ENCODE measurements at places on chromosomes 1 and 21. TPM values are rescaled to one million over a fixed set of nuclear protein-coding genes. Genes with fewer than 3 reads are reported as not detected.

Gene ITLN2
- total RNA-seq: not detected

Gene SH2D5
- 26.9 TPM for total RNA-seq

Gene OLIG2
- not detected for total RNA-seq

- no peak for DNase-seq
Observed at GRCh38 chr1:32438136-32438535, 26.7 kb upstream of the ZBTB8B start.

GRCh38 chr1:199843861-199844260, 183.6 kb upstream of the NR5A2 start:
- DNase-seq: no peak

- no peak for DNase-seq
Observed at GRCh38 chr1:60732977-60733401, 349.4 kb upstream of the NFIA start.

GRCh38 chr1:217214551-217214950, 416.3 kb downstream of the GPATCH2 start:
- no peak for DNase-seq
